Articular chondrocyte of knee joint (primary cell): ENCODE measurements at places on chromosomes 11 and 22. TPM values are rescaled to one million over a fixed set of nuclear protein-coding genes. Genes with fewer than 3 reads are reported as not detected.

The DAGLA gene
- total RNA-seq: 2.4 and 2.5 TPM in 2 replicates

The MRGPRX4 gene
- not detected in 2 replicates for total RNA-seq

The OR10G6 gene
- total RNA-seq: not detected in 2 replicates

The OR8G1 gene
- 0.43 TPM in 1 of 2 replicates, not detected in the other for total RNA-seq
